KBM-7 (cell line): ENCODE measurements at places on chromosomes 5 and 9.

- DNase-seq: no peak
These were observed 42.6 kb upstream of the C5orf47 start for GRCh38 chr5:173946323-173946722.

DNA sequence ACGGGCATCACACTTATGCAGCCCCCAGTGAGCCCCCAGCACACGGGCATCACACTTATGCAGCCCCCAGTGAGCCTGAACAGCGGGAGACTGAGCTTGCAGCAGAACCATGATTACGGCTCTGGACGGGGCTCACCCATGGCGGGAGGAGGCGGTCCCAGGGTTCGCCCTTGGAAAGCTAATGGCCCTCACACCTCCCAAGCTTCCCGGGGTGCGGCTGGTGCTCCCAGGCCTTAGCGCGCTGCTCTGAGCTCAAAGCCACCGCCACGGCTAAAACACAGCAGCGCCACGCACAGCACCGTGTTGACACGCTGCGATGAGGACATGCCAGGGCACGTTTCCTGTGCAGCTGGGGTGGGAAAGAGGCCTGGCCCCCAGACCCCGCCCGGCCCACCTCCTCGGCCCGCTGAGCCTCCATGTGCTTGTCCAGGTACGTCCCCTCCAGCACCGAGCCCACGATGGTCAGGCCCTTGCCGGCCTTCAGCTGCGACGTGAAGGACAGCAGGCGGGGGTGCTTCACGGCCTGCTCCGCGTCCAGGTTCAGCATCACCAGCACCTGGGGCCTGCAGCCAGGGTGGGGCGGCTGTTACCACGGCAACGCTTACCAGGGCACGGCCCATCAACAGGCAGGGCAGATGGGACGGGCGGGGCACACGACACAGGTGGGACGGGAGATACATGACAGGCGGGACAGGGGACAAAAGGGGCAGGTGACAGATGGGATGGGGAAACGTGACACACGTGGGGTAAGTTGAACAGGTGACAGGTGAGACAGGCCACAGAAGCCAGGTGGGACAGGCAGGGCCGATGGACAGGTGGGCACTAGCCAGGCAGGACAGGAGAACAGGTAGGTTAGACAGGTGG lies 38.4 kb downstream of the SLC12A7 start:
- DNase-seq: no peak

DNA sequence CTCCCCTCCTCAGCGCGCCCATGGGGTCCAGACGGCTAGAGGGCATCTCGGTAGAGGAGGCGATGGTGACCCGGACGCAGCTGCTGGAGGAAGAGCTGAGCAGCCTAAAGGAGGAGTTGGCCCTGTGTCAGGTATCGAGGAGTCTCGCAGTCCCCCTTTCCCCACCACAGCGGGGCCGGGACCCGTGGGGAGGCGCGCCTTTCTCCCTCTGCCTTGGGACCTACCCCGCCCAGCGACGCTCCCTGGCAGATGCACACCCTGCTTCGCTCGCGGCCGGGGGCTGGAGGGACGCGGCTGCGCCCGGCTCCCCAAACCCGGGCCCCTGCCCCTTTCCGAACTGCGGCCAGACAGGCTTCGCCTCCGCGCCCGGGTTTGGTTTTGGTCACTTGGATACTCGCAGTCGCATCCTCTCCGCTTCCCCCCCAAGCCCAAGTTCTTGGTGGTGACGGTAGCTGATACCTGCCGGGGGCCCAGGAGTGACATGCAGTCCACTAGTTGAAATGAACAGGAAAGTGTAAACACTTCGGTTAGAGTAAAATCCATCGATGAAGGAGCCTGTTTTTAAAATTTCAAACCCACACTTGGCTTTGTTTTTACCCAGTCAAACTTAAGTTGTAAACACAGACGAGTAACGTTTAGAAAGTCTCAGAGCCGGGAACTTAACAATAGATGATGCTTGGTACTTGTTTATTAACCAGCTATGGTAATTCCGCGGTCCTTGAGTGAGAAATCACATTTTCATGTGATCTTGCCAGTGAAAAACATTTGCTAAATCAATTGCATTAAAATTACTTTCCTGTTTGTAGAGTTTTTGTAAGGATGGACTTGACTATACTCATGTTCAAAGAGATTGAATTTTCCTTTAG lies 688 bp downstream of the CNTLN start:
- peak; percentile 68 for DNase-seq

- no peak for DNase-seq
These were observed 57.5 kb upstream of the NCS1 start for GRCh38 chr9:130114741-130115140.

GRCh38 chr9:99807276-99807852 lies 14.3 kb upstream of the NR4A3 start:
- DNase-seq: peak; percentile 81

- DNase-seq: peak; percentile 33
These were observed 239.3 kb upstream of the GRIN3A start for GRCh38 chr9:101977614-101978210.

DNA sequence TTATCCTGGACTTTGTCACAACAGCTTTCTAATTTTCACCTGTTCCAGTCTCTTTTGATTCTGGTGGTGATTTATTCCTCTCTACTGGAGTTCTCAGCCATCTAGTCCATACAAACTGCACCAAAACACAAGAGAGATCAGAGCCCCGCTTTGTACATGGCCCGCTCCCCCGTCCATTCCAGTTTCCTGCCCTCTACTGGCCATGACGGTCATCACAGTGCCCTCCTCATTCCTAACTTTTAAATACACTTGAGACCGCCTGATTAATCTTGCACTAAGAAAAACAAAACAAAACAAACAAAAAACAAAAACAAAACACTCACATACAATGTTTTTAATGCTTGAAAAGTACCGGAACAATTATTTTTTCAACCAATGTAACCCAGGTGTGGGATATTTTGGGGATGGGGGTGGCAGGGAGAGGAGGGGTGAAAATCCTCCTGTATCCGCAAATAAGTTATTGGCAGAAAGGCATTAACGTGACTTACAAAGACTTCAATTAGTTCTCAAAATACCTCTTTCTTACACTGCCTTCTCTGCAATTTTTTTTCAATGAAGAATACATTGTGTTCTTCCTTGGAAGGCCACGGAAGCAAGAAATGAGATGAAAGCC lies 84.8 kb upstream of the PAM start:
- peak; percentile 47 for DNase-seq

GRCh38 chr5:31049461-31049860 lies 144.0 kb upstream of the CDH6 start:
- DNase-seq: no peak

GRCh38 chr5:139758510-139759075 lies 37.0 kb upstream of the PSD2 start:
- DNase-seq: no peak

DNA sequence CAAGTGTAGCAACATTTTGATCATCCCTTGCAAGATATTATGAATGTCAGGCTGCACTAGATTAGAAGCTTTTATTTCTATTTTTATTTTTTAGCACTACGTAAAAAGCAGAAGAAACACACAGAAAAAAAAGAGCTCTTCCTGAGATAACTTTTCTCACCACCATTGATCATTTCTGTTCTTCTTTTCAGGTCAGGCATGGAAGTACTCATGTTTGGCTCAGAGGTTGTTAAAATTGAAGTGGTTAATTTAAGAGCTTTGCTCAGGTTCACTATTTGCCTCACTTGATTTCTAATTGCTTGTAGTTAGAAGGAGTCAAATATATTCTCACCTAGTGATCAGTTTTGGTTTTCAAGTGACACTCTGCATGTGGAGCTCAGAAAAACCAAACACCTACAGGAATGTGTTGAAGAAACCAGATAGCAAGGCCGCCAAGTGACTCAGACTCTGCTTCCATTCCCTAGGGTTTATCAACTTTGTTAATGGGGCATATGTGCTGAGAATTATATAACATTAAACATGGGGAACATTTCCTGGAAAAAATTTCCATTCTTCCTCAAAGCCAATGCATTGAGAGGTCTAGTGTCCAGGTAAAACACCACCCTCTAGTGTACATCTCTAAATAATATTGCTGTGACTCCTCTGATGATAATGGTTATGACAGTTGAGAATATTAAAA lies 679.8 kb downstream of the CETN3 start:
- DNase-seq: peak; percentile 20

- no peak for DNase-seq
These were observed 64.8 kb upstream of the FGF10 start for GRCh38 chr5:44454002-44454401.

- DNase-seq: peak; percentile 53
These were observed 1.6 kb upstream of the DBN1 start for GRCh38 chr5:177474846-177475562.
